ENCODE measurements at places on chromosomes 12 and 14.

DNA sequence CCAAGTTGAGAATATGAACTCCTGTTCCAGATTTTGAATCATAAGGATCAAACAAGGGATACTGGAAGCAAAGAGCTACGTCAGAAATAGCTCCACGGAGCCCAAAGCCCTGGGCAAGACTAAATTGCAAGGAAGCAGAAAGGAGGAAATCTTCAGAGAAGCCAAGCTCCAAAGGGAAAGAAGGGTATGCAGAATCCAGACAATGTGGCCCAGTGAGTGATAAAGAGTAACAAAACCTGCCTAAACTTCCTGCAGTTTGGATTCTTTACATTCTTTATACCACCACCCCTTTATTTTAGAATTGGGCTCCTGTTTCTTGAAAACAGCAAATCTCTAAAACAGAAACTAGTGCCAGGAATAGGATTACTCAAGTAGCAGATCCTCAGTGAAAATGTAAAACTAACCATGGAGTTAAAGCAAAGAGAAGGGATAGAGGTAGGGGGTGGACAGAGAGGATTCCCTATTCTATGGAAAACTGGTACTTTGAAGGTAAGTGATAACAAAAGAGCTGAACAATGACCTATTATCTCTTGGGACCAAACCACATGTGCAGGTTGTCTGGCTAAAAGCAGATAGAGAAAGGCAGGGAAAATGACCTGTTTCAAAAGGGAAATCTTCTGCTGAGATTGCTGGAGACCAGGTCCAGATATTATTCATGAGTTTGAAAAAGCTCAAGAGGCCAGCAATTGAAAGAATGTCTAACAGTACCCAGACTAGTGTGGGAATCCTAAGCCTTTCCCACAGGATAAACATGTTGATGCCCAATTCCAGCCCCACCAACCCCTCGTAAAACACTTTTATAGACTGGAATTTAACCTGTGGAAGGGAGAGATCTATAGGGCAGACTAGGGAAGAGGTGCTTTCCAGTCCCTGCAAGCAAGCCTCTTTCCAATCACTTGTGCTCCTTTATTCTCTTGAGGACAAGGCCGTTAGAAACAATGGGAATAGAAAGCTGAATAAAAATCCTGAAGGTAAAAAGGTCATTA is 24.5 kb downstream of the MBIP start:
- DNase-seq: no peak

DNA sequence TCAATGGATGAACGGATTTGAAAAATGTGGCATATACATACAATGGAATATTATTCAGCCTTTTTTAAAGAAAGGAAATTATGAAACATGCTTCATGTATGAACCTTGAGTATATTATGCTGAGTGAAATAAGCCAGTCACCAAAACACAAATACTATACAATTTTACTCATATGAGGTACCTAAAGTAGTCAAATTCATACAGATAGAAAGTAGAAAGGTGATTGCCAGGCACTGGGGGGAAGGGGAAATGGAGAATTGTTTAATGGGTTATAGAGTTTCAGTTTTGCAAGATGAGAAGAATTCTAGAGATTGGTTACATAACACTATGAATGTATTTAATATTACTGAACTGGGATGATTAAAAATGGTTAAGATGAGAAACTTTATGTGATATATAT is 171.4 kb downstream of the TMTC3 start:
- no peak for DNase-seq

- DNase-seq: no peak
Measured at GRCh38 chr14:44830371-44830770, 131.4 kb downstream of the KLHL28 start.

DNA sequence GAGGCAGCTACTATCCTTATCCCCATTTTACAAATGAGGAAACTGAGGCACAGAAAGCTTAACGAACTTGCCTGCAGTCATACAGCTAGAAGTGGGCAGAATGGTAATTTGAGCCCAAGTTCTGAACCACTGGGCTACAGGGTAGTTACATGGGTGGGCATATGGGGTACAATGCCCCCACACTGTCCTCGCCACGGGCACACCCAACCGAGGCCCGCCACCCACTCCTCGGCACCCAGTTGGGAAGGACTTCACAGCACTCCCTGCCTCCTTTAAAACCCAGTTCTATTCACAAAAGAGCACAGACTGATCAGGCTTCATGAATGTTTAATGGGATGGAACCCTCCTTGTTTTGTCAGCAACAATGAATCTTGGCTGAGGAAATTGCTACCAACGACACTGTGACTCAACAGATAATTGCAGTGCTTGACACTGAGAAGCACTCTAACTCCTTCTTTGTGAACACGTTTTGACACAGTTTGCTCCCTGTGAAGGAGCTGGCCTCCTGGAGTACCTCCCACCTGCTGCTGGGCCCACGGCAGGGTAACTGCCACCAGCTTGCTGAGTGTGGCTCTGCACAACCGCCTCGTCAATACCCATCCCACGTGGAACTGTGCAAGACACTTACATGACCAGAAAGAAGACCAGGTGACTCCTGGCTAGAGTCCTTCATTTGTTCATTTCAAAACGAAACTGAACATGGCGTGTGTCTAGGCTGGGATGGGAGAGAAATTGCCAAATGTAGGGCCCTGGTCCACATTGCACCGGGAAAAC is 63.5 kb downstream of the CLMN start:
- DNase-seq: no peak

GRCh38 chr12:57066245-57066644 is 12.3 kb downstream of the NEMP1 start:
- DNase-seq: no peak

GRCh38 chr14:61754627-61755381 is 7.4 kb upstream of the SNAPC1 start:
- no peak for DNase-seq

DNA sequence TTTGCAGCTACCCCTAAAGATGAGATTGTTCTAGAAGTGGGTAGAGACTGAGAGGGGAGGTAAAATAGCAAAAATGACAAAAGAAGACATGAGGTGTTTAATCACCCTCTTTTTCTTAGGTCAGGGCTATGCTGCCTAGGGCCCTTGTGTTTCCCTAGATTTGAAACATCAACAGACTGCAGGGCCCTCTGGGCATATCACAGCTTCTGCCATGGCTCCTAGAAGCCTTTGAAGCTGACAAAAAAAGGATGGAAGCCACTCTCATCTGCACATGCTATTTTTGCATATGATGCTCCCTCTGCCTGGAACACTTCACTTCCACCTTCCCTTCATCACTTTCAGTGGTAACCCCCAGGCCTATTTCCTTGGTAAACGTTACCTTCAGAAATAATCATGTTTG is 68.1 kb downstream of the BTG1 start:
- DNase-seq: no peak

GRCh38 chr12:122097927-122098756 is 19.6 kb downstream of the MLXIP start:
- DNase-seq: peak; percentile 76
